ENCODE measurements at places on chromosomes 5 and 9.

DNA sequence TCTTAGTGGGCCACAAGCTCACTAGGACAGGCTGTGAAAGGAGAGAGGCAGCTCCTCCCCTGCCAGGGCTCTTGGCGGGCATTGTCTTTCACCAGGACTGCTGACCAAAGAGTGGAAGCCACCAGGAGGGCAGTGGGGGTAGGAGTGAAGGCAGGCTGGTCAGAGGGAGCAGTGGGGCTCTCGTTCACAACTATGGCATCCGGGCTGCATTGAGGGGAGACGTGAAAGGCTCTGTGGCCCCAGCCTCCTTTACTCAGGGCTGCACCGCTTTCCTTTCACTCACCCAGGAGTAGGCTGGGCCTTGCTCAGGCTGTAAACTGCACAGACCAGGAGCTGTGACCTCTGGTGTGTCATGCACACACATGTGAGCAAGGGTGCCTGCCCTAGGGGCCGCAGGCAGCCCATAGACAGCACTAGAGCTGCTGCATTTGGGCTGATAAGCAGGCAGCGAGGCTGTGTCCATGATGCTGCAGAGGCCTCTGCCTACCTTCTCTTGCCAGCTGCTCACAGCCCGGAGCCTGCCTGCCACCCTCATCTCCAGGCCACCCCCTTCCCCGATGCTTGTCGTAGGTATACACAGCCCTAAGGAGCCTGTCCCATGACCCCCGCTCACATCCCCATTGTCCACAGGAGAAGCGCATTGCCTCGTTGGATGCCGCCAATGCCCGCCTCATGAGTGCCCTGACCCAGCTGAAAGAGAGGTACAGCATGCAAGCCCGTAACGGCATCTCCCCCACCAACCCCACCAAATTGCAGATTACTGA is 130.4 kb downstream of the DAB2IP start:
- DNase-seq = no peak

- DNase-seq = no peak
Observed at GRCh38 chr5:149860801-149861322, 83.7 kb downstream of the PDE6A start.

- peak; percentile 42 for DNase-seq
Observed at GRCh38 chr9:91071184-91071990, 269.8 kb downstream of the SYK start.

GRCh38 chr5:147382776-147383175 is 127.1 kb downstream of the DPYSL3 start:
- no peak for DNase-seq

DNA sequence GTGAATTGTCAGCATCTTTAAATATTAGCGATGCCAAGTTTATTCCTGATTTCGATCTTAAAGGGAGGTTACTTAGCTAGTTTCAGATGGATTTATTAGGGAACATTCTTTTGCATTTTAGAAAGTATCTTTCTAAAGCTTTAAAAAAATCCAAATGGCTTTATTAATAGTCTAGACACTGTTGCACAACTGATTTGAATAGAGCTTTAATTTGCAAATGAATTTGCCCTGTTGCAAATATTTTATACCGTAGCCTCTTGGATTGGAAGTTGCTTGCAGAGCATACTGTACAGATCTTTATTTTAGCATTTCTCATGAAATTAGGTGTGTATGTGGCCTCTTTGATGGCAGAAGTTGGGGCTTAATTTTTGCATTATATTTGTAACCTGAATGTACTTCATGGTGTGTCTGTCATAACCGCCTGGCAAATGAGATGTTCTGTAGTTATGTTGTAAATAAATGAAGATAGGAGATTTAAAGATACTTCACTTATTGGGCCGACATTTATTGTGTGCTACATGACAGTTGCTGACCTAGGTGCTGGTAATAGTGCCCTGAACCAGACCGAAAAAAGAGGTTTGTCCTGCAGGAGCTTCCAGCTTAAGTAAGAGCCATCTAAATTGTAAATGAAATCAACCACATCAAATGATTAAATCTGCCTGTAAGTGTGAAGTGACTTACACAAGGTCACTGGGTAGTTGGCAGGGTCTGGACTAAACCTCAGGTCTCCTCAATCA is 1.8 kb downstream of the TCERG1 start:
- peak; percentile 36 for DNase-seq

DNA sequence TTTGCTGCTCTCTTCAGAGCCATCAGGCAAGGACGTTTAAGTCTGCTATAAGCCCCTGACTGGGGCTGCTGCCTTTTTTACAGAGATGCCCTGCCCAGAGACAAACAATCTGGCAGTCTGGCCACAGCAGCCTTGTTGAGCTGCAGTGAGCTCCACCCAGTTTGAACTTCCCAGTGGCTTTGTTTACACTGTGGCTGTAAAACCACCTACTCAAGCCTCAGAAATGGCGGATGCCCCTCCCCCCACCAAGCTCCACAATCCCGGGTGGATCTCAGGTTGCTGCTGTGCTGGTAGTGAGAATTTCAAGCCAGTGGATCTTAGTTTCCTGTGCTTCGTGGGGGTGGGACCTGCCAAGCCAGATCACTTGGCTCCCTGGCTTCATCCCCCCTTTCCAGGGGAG is 59.7 kb upstream of the SNCAIP start:
- DNase-seq = no peak

GRCh38 chr5:117872798-117873368 is 1115.5 kb downstream of the DTWD2 start:
- DNase-seq = no peak

DNA sequence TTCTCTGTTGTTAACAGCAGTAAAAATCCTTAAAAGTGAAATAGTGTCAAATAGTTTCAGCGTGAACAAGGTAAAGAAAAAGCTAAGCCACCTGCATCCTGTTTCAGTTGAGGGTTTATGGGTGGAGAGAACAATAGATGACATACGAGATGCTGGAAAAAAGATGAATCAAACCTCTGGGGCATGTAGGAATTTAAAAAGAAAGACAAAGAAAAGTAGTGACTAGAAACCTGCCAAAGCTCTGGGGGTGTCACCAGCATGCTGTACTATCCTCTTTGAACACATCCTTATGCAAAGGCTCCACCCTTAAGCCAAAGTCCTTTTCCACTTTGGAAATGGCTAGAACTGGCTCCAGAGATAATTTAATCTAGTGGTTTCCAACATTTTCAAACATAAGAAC is 22.2 kb downstream of the SCAI start:
- DNase-seq = no peak

DNA sequence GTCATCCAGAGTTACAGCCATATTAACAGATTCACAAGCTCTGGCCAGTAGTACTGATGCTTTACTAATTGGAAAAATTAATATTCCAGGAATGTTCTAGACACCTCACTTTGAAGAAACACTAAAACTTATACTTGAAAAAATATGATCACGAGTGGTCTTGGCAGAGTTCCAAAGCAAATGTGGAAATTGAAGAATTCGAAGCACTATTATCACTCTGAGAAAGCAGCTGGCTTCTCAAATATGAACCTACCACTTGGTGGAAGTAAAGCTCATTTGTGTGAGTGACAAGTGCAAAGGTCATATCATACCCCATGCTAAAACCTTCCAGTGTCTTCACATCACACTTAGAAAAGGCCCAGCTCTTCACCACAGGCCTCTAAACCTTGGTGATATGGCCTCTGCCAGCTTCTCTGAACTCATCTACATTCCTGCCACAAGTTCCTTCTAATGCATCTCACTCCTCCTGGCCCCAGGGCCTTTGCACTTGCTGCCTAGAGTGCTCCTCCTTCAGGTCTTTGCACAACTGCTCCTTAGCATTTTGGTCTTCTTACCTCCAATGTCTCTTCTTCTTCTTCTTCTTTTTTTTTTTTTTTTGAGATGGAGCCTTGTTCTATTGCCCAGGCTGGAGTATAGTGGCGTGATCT is 175.7 kb upstream of the SMIM23 start:
- no peak for DNase-seq

- peak; percentile 37 for DNase-seq
Observed at GRCh38 chr5:157989296-157989695, 130.4 kb upstream of the CLINT1 start.

GRCh38 chr9:6938873-6939272 is 181.1 kb downstream of the KDM4C start:
- DNase-seq = no peak

- no peak for DNase-seq
Observed at GRCh38 chr5:142613271-142613671, 72.6 kb downstream of the FGF1 start.

DNA sequence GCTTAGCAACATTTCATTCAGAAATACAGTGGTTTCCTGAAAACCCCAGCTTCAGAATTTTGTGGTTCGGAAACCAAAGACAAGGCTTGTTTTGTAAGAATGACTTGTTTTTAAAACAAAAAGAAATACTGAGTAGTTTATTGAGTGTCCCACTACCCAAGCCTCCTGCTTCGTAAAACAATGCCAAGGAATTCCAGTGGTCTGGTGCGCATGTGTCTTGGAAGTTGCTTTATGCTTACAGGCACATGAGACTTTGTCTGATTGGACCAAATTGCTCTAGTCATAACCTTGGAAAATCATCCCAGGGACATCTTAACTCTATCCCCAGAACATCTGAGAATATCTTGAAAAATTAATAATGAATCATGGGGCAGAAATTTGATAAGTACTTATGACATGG is 77.1 kb upstream of the FST start:
- no peak for DNase-seq

DNA sequence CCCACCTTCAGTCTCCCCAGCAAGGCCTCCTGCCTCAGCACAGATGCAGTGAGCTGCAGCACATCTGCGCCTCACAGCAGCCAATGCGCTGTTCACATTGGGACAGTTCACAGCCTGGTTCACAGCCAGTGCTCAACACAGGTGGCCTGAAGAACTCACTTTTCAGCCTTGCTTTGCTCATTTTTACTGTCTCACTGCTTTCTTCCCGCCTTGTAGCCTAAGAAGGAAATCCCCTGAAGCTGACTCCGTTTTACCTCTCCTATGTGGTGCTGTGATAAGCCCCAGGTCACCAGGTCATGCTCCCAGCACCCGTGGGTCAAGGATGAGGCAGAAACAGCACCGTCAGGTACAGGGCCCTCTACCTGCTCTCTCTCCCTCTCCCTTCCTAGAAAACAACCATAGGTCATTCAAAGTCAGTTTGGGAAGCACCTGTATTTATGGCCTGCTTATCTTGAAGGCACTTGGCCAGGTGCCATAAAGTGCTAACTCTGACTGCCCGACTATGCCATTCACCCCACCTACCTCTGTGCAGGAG is 1.1 kb downstream of the GCNT4 start:
- DNase-seq = peak; percentile 17

DNA sequence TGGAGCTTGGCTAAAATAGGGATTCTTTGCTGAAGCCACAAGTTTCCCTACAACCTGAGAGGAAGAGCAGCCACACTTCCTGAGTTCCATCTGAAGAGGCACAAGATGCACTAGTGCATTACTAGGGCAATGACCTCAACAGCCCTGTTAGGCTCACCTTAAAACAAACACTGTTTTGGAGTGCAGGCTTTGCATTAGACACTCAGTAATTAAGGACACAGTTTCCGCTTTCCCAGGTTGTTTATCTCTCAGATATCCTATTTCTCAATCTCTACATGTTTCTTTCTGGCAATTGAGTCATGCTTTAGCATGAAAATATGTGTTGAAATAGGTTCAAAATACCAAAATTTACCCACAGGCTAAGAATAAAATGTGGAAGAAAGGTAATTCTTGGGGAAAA is 34.2 kb downstream of the EMB start:
- no peak for DNase-seq

DNA sequence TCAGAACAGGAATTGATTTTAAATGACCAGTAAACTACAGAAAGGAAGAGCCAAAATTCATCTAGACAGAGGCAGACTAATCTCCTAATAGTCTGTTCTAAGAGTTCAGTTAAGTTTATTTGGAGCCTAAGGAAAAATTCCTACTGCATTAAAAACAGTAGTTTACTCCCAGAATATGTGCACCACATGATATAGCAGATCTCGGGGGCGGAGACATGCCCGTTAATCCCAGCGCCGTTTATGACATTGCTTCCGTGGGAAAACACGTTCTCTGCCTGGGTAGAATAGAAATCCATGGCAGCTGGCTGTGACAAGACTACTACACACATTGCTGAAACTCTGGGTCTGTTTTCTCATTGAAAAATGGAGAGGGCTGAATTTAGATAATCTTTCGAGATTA is 11.4 kb downstream of the HABP4 start:
- DNase-seq = peak; percentile 28

DNA sequence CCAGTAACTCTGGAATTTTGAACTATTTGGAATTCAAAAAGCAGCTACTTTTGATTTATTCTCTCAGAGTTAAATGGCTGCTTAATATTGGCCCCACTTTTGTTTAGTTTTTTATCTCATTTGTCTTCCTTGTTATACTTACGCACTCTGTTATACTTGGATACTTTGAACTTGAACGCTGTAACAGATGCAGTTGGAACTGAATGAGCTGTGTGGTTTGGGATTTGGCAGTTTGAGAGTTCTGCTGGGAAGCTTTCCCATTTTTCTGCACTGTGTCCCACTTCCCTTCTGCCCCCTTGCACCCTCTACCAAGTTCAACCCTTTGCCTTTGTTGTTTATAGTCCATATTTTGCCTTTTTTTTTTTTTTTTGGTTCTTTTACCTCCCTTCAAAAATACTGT is 3.8 kb downstream of the RHOBTB3 start:
- no peak for DNase-seq

GRCh38 chr9:126605792-126606482 is 7.8 kb upstream of the LMX1B start:
- no peak for DNase-seq

Measured in adipocyte (in vitro differentiated cells).